Activated CD4-positive, CD25-positive, alpha-beta regulatory T cell treated with anti-CD3 and anti-CD28 coated beads, Interleukin-2, amount 50 U/mL, for 16 hours (primary cell): ENCODE measurements at places on chromosomes 3 and 15.

GRCh38 chr15:42151736-42152135 is 4.7 kb downstream of the PLA2G4F start:
- DNase-seq, result no peak

DNA sequence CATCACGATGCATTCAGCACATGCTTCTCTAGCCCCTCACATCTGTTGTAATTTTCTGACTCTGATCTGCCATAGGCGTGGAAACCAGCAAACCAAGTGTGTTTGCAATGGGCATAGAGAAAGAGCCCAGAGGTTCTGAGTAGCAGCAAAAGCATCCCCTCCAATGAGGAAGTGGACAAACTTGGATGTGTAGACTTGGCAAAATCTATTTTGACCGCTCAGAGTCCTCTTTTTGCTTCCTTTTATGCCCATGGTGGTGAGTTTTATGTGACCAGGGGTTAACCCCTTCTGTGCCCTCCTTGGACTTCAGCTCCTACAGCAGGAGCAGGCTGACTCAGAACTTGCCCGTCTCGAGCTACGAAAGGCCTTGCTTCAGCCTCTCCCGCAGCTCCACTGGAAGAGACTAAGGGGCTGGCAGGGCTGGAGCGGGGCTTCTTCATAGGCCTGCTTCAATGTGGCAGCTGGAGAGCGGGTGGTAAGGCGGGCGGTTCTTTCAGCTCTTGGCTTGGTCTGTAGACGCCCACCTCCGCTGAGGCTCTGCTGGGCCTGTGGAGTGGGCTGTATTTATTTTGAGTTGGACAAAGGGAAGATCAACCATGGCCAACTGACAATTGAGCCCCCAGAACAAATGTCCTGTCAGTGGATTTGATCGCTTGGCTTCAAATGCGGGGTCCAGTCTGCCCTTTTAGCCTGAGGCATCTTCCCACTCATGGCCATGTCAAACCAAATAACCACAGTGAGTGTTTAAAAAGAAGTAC is 6.5 kb upstream of the ETV5 start:
- DNase-seq, result no peak

GRCh38 chr15:37586011-37586583 is 348.3 kb upstream of the TMCO5A start:
- DNase-seq, result no peak

DNA sequence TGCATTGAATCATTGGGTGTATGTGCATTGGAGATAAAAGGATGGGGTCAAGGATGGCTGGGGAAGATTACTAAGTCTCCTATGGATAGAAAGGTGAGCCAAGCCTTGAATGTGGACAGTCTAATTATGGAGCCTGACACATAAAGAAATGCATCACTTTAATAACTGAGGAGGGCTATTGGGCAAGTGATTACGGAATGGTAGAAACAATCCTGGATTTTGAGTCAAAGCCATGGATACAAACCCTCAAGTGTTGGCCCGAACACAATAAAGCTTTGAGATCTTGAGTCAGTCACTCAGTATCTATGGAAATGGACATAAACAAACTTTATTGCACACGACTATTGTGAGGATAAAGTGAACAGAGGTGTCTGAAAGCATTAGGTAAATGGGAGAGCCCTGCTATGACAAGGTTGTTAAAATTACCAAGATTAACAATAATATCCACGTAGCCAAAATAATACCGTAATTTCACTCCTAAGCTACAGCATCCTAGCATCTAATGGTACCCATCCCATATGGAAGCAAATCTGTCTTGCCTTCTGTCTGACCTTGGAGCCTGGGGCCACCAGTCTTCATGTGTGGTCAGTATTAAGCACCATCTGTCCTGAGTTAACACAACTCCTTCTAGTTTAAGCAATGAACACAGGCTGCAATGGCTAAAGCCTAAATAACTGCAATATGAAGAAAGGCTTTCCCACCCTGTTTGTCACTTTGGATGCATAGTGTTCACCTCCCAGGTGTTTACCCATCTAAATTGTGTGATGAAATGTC is 136.9 kb upstream of the PRICKLE2 start:
- DNase-seq, result no peak

- no peak for DNase-seq
Measured at GRCh38 chr3:185722881-185723280, 102.0 kb downstream of the IGF2BP2 start.
